ENCODE measurements at places on chromosomes 13 and 19.

DNA sequence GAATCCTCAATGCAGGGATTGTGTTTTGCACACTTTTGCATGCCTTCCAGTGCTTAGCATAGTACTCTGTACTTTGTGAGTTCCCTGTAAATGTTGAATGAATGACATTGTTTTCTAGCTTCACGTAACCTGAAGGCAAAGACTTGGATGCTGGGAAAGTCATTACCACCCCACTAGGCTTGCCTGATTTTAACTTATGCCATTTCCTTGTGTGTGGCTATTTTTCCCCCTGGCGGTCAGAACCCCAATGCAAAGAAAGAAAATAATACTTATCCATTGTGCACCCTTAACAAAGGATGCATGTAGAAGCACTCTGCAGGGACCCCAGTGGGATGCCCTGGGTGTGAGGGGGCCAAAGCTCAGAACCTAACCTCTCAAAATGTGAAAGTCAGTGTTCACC lies 1.2 kb upstream of the ENOX1 start:
- DNase-seq: no peak

- no peak for DNase-seq
These were observed 11.4 kb downstream of the ZNF254 start for GRCh38 chr19:24098359-24098758.

GRCh38 chr13:83223546-83223945 lies 658.7 kb downstream of the SLITRK1 start:
- DNase-seq: no peak

DNA sequence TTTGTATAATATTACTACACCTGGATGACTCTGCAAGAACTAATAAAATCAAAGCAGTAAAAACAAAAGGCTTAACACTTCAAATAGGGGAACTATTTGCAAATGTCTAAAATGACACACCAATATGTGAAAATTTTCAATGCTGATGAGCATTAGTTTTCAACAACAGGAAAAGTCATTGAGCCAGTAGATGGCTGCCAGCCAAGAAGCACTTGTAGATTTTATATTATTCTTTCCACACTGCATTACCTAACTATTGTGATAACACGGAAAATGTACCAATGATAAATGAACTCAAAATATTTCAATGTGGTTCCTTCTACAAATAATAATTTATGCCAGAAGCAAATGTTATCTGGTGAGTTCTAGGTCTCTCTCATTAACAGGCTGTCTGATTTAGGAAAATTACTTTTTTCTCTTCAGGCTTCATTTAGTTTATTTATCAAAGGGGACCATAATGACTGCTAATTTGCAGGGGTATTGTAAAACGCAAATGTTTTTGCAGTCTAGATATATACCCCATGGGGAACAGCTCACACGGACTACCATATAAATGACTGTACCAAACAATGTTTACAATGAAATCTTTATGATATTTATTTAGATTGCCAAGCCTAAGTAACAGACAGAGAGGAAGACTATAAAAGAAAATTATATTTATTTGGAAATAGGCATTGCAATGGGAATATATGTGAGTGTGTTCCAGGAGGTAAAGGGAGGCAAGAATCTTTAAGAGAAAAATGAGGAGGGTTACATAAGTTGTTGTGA lies 407.8 kb downstream of the LIG4 start:
- no peak for DNase-seq

DNA sequence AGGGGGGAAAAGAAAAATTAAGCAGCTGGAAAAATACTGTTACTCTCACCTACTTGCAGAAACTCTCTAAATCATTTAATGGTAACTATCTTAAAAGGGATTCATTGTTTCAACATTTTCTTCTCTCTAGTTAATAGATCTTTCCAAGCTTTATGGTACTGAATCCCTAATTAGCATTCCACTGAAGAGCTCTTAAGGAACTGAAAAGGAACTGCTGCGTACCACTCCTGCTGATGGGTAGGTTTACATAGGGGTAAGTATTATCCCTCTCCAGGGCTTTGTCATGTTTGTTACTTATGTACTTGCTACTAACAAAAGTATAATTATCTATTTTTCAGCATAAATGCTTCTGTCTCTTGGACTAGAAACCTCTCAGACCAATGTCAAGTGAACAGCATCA lies 12.5 kb downstream of the TEX30 start:
- no peak for DNase-seq

DNA sequence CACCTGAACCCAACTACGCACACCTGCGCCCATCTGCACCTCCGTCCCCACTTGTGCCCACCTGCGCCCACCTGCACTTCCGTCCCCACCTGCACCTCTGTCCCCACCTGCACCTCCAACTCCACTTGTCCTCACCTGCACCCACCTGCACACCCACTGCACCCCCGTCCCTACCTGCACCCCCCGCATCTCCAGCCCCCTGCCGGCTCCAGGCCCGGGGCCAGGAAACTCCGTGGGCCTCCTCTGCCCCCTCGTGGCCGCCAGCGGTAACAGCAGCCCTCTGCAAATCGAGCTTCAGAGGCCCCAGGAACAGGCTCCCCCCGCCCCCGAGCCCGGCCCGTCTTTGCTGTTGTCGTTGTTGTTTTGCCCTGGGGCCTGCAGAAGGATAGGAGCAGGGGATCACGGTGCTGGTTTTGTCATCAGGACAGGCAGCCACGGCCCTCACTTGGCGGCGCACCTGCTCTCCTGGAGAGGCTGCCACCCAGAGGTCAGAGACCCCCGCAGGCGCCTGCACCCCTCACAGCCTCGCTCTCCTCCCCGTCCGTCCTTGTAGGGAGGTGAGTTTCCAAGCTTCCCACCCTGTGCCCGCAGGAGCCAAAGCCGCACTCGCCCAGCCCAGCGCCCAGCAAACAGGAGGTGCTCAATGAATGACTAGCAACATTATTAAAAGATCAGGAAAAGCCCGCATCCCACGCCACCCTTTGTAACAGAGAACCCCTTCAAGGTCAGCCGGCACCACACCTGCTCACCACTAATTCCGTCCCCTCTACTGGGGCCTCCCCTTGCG lies 65.4 kb downstream of the GNG7 start:
- no peak for DNase-seq

DNA sequence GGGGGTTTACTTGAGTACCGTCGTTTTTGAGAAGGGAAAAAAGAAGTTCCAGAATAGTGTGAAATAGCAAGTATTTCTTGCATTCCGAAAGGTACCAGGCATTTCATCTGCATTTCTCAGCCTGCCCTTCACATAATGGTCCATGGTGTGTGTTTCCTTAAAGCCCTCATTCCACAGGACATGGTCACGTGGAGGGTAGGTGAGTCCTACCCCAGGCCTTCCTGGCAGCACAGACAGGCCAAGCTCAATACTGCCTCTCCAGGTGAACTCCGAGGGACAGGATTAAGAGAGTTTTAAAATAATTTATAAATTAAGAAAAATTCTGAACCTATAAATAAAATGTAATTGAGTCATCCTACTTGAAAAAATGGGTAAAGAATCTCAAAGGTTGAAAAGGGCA lies 64.7 kb downstream of the TNFRSF19 start:
- no peak for DNase-seq

DNA sequence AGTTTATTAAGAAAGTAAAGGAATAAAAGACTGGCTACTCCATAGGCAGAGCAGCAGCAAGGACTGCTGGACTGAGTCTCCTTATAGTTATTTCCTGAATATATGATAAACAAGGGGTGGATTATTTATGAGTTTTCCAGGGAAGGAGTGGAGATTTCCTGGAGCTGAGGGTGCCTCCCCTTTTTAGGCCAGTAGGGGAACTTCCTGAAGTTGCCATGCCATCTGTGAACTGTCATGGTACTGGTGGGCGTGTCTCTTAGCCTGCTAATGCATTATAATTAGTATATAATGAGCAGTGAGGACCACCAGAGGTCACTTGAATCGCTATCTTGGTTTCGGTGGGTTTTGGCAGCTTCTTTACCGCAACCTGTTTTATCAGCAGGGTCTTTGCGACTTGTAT lies 13.5 kb downstream of the ZSCAN5A start:
- no peak for DNase-seq

DNA sequence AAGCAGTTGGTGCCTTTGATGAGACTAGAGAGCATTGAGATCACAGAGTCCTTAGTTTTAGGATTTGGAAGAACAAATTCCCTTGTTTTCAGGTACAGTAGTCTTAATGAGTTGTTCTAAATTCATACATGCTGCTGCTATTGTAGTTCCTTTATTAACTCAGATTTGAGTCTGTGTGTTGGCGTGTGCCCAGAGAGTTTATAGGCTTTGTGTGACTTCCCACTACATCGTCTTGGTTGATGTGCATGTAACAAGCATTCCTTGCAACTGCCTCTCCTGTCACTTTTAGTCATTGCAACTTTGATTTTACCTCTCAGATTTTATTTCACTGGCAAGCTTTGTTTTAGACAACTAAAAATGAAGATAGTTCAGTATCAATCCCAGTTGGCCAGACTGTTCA lies 135.5 kb downstream of the ZAR1L start:
- no peak for DNase-seq

DNA sequence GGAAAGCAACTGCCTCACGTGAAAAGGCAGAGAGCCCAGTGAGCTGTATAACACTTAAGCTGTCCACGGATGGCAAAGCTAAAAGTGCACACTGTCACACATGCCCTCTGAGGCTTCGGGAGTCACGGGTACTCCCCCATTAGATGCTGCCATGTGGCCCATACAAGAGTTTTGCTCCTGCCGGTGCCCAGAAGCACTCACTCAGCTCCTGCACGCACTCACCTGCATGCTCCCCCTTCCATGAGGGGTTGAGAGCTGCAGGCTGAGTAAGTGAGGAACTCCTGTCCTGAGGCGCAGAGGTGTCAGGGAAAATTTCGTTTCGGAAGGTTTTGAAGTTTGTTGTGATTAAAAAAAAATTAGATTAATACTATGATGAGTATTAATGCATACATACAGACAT lies 939.2 kb upstream of the ATXN8OS start:
- DNase-seq: no peak

DNA sequence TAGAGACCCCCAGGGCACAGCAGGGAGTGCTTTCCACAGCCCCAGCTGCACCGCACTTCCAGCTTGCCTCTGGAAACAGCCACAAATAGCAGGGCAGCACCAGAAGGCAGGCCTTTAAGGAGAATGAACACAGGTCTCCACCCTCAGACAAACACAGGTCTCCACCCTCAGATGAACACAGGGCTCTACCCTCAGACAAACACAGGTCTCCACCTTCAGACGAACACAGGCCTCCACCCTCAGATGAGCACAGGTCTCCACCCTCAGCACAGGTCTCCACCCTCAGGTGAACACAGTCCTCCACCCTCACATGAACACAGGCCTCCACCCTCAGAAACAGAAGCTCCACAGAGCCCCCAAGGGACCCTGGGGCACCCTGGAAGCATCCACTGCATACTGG lies 51.7 kb downstream of the C1QTNF9 start:
- no peak for DNase-seq

Measured in cortex of kidney (tissue), 1 donor.